Activated CD8-positive, alpha-beta memory T cell treated with anti-CD3 and anti-CD28 coated beads, Interleukin-2, amount 50 U/mL, for 48 hours (primary cell): ENCODE measurements at places on chromosomes 4 and X.

DNA sequence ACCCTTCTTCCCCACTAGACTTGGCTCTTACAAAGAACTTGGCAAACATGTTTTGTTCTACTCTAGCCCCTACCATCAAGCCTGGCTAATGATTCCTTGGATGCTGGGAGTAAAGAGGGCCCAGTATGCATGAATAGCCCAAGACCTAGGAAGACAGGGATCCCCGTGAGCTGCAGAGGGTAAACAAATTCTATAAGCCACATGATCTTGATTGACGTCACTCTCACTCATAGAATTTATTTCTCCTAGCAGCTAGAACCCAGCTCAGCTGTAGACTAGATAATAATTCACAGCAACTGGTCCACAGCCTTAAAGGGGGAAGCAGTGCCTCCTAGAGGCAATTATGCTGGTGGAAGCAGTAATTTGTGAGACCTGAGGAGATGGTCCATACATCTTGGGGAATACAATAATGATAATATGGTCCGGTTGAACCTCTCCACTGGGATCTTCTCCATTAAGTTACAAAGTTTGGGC is 16.1 kb upstream of the USO1 start:
- DNase-seq: no peak

DNA sequence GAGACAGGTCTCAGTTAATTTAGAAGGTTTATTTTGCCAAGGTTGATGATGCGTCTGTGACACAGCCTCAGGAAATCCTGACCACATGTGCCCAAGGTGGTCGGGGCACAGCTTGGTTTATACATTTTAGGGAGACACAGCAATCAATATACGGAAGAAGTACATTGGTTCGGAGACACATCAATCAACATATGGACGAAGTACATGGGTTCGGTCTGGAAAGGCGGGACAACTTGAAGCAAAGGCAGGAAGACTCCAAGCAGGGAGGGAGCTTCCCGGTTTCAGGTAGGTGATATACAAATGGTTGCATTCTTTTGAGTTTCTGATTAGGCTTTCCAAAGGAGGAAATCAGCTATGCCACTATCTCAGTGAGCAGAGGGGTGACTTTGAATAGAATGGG is 225.2 kb upstream of the ZFP42 start:
- DNase-seq: no peak

- DNase-seq: no peak
Measured at GRCh38 chrX:139581068-139581467, 50.5 kb downstream of the F9 start.

DNA sequence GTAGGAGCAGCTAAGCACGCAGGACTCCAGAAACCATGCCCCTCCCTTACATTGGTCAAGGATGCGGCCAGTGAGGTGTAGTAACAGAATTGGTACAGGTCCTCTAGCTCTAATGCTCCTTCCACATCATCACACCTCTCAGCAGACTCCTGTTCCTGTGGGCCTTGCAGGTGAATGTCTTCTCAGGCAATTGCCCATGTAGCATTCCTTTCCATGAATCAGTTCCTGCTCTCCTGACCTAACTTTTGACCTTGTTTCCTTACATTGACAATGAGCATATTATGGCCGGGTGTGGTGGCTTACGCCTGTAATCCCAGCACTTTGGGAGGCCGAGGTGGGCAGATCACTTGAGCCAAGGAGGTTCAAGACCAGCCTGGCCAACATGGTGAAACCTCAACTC is 31.3 kb downstream of the MAP7D3 start:
- DNase-seq: no peak

DNA sequence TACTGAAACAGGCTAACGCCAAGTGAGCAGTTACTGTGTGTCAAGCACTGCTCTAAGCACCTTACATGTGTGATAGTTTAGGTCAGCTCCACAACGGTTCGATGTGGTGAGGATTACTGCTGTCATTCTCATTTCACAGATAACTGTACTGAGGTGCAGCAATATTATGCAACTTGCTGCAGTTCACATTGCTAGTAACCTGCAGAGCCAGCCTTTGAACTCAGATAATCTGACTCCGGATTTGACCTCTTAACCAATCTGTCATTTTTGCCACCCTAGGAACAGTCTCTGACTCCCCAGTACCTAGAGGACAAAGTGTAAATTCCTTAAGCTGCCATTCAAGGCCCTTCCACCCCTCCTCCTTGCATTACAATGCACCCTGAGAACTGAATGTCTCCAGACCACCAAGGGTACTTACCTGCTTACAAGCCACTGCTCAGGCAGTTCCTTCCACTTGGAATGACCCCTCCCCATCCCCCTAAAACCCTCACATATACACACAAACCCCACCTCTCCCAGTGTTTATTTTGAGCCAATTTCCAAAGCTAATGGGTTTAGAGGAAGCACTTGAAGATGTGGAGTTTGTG is 24.9 kb downstream of the EFNB1 start:
- DNase-seq: no peak

GRCh38 chr4:178339769-178340168 is 897.5 kb upstream of the AGA start:
- no peak for DNase-seq

GRCh38 chr4:139684351-139684750 is 18.7 kb downstream of the MGST2 start:
- no peak for DNase-seq

DNA sequence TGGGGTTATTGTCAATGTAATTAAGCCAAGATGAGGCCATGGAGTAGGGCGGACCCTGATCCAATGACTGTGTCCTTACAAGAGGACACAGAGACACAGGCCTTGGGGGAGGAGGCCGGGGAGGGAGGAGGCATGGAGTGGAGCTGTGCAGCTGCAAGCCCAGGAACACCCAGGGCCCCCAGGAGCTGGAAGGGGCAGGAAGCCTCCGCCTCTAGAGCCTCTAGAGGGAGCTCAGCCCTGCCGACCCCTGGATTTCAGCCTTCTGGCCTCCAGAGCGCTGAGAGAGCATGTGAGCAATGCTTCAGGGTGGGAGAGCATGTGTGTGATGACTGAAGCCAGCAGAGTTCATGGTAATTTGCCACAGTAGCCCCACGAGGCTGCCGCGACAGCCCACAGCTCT is 234.6 kb downstream of the AFAP1 start:
- DNase-seq: no peak

GRCh38 chrX:103730796-103731493 is 20.2 kb downstream of the TMEM31 start:
- no peak for DNase-seq

- DNase-seq: no peak
Measured at GRCh38 chr4:120327276-120327675, 260.6 kb upstream of the MAD2L1 start.

GRCh38 chr4:149781150-149781549 is 34.5 kb downstream of the IQCM start:
- no peak for DNase-seq

- DNase-seq: peak; percentile 54
Measured at GRCh38 chrX:119236623-119237561, 807 bp downstream of the PGRMC1 start.

DNA sequence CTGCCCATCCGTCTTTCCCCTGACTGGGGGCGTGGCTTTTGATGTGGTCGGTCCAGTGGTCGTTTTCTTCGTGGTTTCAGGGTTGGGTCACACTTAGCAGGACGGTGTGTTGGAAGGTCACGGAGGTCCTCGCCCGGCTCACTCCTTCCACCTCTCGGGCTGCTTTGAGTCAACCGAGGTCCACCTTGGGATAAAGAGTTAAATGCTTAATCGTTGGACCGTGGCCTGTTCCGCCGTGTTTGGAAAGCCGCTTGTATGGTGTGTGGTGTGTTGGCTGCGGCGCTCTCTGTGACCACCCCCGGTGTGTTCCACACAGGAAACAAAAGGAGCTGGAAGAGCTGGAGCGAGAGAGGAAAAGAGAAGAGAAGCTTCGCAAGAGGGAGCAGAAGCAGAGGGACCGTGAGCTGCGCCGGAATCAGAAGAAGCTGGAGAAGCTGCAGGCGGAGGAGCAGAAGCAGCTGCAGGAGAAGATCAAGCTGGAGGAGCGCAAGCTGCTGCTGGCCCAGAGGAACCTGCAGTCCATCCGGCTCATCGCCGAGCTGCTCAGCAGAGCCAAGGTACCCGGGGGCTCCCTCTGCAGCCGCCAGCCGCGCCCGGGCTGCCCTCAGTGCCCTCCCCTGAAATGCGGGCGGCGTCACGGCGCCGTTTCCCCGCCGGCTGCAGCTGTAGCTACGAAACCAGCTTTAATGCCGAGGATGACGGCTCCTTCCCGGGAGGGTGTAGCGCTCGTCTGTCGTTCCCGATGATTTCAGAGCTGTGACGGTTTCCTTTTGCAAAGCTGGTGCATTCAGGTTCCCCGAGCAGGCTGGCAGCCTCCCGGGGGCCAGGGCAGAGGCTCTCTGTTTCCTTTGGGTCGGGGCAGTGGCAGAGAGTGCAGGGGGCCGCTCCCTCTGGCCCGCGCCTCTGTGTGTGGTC is 7.7 kb downstream of the AKAP17A start:
- DNase-seq: peak; percentile 45

- DNase-seq: no peak
Measured at GRCh38 chr4:10173754-10174749, 57.5 kb upstream of the WDR1 start.

- no peak for DNase-seq
Measured at GRCh38 chr4:169975131-169975837, 50.9 kb downstream of the MFAP3L start.

DNA sequence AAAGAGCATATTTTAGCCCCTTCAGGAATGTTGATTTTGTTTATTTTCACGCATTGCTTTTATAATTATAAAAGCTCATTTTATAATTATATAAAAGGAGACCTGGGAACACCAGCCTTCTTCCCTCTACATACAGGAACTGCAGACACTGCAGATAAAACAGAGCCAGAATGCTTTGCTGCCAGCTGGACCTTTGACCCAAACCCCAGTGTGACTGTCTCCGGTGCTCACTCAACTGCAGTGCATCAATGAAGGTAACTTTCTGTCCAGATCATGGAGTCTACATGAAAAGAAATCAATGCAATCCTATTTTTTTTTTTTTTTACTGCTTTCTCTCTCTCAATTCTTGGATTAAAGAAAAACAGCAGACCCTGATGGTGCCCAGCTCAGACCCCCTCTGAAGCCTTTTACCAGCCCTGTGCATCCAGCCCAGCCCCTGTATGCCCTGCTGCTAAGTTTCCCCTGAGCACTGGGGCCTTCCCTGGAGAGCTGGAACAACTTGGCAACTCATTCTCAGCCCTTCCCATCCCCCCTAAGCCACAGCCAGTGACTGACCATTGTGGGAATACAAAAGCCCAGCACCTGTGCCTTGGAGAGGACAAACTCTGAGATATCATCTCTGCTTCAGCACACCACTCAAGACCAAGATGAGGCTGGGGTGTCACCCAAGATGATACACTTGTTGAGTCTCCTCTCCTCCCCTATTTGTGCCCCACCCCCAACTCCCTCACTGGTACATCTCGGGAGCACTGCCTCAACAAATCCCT is 182.1 kb downstream of the EVC2 start:
- DNase-seq: no peak

GRCh38 chr4:848803-849477 is 23.0 kb upstream of the CPLX1 start:
- DNase-seq: no peak

DNA sequence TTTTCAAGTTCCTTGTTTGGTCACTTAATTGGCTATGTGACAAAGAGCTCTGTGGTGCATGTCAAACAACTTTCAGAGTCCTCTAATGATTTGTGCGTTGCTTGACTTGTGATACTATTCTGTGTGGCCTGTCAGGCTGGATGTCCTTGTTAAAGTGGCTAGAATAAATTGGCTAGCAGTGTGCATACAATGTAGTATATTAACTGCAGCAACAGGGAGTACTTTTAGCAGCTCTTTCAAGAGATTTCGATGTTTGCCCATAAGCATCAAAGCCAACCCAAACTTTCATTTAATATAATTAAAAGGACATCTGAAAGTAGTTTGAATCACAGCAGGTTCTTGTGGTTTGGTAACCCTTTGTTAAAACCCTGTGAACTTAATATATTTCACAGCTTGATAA is 718.9 kb downstream of the ADGRL3 start:
- DNase-seq: no peak

GRCh38 chr4:56976837-56977320 is 527 bp downstream of the NOA1 start:
- DNase-seq: peak; percentile 77

- DNase-seq: no peak
Measured at GRCh38 chr4:159341522-159341921, 238.6 kb downstream of the RAPGEF2 start.

- no peak for DNase-seq
Measured at GRCh38 chr4:28287831-28288233, 1427.2 kb downstream of the STIM2 start.

DNA sequence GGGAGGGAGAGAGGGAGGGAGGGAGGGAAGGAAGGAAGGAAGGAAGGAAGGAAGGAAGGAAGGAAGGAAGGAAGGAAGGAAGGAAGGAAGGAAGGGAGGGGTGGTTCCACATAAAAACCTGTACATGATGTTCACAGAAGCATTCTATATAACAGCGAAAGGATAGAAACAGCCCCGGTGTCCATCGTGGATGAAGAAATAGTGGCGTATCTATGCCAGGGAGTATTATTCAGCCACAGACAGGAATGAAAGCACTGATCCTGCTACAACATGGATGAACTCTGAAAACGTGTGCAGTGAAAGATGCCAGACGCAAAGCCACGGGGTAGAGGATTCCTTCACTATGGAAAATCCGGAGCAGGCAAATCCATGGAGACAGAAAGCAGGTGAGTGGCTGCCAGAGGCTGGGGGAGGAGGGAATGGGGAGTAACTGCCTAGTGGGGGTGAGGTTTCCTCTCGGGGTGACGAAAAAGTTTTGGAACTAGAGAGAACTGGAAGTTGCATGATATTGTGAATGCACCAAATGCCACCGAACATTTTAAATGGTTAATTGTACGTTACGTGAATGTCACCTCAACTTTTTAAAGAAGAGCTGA is 92.2 kb downstream of the ABLIM2 start:
- no peak for DNase-seq

DNA sequence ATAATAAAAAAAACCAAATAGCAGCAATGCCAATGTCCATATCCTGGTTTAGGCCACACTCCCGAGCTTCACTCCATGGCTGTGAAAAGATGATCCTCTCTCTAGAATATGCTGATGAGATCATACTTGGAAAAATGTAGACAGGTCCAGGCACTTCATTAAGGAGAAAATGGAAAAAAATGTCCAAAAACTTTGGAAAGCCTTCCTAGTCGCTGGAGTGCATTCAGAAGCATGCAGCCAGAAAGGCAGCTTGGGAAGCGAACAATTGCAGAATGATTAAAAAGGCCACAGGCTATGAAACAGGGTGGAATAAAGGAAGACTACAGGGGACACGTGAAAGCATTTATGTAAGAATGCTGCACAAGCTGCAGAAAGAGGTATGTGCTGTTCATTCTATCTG is 165.6 kb upstream of the HCCS start:
- DNase-seq: no peak

GRCh38 chr4:170497112-170497511 is 407.4 kb upstream of the AADAT start:
- no peak for DNase-seq

DNA sequence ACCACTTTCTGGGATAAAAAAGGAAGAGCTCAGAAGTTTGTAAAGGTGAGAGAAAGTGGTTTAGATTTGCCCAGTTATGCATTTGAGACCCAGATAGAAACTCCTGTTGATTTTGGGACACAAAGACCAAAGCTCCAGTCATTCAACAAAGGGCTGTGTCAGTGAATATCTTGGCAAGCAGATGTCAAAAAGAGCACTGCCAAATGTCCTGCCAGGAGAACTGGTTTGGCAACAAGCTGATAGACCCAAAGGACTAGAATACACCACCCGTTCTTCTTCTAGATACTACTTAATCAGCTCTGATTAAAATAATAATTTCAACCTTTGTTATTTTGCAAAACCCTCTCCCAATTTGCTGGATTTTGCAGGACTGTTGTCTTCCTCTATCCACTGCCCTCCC is 121.4 kb downstream of the NHS start:
- no peak for DNase-seq
